Activated naive CD4-positive, alpha-beta T cell (primary cell): ENCODE measurements at places on chromosomes 12 and 14.

DNA sequence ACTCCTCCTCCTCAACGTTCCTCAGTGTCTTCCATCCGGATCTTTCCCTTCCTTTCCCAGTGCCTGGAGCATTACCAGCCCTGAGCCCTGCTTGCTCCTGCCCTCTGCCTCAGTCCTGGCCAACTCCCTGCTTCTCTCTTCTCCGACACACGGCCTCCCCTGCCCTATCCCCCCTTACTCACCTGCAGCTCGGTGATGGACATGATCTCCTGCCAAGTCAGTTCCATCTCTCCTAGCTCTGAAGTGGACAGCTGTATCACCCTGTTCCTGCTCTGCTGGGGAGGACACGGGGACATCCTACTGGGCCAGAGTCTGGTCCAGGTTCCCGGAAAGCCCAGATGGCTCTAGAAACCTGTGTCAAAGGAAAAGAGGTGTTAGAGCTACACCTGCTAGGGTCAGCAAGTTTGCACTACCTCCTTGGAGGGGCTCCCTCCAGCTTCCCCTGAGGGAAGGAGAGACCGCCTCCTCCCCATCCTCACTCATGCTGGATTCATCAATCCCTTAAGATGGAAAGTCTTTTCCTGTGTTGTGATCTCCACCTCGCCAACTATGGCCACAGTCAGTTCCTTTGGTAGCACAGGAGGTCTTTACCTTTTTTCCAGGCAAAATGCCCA, 5.8 kb downstream of the NFE2 start:
- no peak for DNase-seq

DNA sequence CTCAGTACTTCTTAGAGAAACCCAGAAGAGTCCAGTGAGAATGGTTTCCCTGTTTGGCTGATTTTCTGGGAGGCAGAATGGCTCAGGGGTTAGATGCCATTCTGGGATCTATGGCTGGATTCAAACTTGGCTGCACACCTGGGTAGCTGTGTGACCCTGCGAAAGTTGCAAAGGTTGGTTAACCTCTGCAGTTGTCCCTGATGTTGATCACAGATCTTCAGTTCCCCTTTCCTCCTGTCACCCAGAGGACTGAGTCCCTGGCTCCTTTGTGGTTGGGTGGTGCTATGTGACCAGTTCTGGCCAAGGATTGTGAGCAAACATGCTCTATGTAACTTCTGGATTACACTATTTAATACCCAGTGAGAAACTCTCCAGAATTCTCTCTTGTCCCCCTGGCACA, 418.0 kb downstream of the RGS6 start:
- DNase-seq: no peak

DNA sequence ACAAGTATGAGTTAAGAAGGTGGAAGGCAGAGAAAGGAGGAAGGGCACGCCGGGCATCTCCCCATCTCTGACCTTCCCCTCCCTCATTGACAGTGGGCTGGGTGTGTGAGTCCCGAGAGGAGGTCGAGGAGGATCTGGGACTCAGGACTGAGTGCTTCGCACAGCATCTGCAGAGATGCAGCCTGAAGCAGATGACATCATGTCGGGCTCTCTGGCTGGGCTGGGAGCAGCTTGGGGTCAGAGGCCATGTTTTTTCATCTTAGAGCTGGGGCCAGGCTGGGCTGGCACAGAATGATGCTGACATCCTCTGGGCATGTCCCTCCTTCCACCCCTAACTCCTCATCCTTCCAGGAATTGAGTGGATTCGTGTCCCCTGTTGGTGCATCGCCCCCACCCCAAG, 43.5 kb downstream of the CMKLR1 start:
- no peak for DNase-seq

DNA sequence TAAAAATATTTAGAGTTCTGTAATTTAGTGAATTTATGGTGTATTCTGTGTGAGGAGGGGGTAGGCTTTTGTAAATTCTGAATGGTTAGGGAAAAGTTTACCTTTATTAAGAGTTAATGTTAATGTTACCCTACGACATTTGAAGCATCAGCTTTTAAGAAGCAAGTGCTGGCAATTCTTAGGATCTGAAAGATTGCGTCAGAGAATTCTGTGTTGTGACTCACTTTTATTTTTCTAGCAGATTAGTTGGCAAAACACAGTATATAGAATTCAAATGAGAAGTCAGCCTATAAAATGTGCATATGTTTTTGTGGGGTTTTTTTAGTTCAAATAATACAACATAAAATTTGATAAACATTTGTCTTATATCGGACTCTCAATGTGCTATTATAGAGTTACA, 97.6 kb downstream of the RAD52 start:
- no peak for DNase-seq

- no peak for DNase-seq
Observed at GRCh38 chr14:63051992-63052391, 6.7 kb upstream of the KCNH5 start.

GRCh38 chr12:131867891-131868675, 26.3 kb upstream of the ULK1 start:
- DNase-seq: no peak
